ENCODE measurements at places on chromosomes 1 and 21.

- no peak for DNase-seq
These were observed at the start of gene LAPTM5 for GRCh38 chr1:30757352-30758120. Gene LAPTM5, minus strand, starts transcription at chr1:30757774. Its CDS starts 29 bp downstream, at chr1:30757745.

DNA sequence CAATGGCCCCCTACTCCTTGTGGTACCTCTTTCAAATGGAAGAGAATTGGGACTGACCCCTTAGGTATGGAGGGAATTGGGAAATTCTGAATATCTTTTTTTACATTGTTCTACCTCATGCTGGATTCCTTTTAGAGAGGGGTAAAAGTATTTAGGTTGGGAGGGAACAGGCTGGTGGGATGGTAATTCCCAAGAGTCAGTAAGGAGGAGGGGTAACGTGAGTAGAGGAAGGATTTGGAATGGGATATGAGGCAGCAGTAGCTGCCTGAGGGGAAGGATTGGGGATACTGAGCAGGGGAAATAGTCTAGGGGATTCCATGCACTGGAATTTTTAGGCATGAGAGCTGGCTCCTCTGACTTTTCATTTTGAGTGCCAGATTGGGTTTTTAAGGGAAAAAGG lies 3.8 kb upstream of the AADACL3 start:
- DNase-seq = no peak

GRCh38 chr1:9420835-9421532 lies 118.3 kb upstream of the SLC25A33 start:
- DNase-seq = no peak

DNA sequence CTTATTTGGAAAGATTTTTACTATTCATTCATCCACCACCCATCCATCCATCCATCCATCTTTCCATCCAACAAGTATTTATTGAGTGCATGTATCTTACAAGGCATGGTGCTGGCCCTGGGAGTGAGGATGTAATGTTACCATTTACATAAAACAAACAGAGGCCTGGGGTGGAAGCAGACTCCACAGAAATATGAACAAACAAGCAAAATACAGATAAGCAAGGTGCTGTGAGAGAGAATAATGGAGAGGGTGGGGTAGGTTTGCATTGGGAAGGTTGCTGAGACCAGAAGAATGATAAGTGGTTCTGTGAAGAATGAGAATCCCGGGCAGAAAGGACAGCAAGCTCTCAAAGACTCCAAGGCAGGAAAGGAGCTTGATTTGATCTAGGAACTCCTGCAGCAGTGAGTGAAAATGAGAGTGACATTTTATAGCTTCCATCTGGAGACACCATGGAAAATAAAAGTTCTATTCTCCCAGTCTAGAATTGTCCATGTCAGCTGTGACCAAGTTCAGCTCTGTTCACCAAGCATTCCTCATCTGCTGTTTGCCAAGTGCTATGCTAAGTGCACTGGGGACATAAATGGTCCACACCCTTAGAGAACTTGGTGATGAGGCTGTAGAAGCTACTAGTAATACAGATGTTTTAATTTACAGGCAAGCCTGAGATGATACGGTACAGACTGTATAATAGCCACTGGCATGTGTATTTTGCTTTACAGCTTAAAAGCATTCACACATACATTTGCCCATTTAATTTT lies 75.3 kb downstream of the PEX14 start:
- no peak for DNase-seq

DNA sequence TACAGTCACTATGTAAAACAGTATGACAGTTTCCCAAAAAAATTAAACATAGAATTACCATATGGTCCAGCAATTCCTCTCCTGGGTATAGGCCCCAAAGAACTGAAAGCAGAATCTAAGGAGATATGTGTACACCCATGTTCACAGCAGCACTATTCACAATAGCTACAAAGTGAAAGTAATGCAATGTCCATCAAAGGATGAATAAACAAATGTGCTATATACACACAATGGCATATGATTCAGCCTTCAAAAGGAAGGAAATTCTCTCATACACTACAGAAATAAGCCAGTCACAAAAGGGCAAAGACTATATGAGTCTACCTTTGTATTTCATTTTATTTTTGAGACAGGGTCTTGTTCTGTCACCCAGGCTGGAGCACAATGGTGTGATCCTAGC lies 120.4 kb downstream of the TOMM20 start:
- no peak for DNase-seq

DNA sequence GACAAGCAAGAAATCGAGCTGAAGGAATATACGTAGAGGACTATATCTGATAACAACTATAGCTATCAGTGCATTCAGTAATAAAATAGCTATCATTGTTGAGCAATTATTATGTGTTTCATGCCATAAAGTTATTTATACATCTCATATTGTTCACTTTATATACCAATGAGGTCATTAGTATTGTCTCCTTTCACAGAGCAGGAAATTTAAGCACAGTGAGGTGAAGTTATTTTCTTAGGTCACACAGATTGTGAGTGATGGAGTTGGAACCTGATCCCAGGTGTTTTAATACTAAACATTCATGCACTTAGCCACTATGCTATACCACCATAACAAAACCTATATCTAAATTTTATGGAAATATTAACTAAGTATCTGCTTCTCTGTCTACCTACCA lies 180.5 kb upstream of the DPYD start:
- no peak for DNase-seq

GRCh38 chr1:6614019-6614928 lies 743 bp downstream of the PHF13 start:
- no peak for DNase-seq

DNA sequence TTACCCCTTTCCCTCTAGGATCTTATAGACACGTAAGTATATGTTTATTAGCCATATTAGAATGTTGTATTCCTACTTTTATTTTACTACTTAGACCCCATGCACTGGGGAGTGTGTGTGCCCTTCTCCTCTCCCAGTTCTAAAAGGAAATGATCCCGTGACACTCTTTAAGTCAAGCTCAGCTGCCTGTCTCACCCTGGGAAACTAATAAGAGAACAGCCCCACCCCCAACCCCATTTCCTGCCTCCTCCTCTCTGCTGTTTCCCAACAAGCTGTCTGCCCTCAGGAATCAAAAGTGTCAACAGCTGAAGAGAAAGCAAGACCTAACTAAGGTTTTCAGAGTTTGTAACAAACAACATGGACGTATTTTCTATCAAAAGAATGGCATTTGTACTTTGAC lies 92.6 kb upstream of the VAV3 start:
- DNase-seq = no peak

- no peak for DNase-seq
These were observed 143.6 kb upstream of the LMO4 start for GRCh38 chr1:87185077-87185476.

Data from stimulated activated CD8-positive, alpha-beta memory T cell treated with anti-CD3 and anti-CD28 coated beads, Interleukin-7, amount 100 ng/mL, for 48 hours (primary cell).